Immature natural killer cell (primary cell): ENCODE measurements at places on chromosomes 1 and 21.

GRCh38 chr1:47469390-47469759 is 31.5 kb downstream of the FOXD2 start:
- no peak for DNase-seq

- no peak for DNase-seq
Measured at GRCh38 chr1:225548140-225548857, 104.6 kb downstream of the ENAH start.

- DNase-seq = no peak
Measured at GRCh38 chr1:238789916-238790667, 596.3 kb upstream of the CHRM3 start.

DNA sequence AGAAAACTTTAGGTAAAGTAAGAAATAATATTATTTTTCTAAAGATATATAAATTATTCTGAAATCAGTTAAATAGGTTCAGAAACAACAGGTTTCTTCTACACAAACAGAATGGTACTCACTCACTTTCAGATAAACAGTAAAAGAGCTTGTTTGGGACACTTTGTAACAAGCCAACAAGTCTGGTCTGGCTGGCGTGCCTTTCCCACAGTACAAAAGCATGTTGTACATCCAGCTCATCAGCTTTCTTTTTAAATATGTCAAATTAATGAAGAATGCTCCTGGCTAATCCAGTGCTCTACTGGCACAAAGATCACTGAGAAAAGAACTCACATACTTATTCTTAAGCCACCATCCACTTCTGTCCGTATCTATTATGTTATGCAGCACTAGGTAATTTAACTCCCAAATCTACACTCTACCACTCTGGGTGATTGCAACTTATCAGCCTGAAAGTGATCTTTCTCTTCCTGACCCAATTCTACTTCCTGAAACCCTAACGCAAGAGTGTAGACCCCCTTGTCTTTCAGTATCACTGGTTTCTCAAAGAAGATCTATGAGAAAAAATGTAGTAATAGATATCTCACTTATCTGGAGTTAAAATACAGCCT is 32.6 kb downstream of the TRIT1 start:
- DNase-seq = no peak
